ENCODE measurements at places on chromosomes 5 and 9.

DNA sequence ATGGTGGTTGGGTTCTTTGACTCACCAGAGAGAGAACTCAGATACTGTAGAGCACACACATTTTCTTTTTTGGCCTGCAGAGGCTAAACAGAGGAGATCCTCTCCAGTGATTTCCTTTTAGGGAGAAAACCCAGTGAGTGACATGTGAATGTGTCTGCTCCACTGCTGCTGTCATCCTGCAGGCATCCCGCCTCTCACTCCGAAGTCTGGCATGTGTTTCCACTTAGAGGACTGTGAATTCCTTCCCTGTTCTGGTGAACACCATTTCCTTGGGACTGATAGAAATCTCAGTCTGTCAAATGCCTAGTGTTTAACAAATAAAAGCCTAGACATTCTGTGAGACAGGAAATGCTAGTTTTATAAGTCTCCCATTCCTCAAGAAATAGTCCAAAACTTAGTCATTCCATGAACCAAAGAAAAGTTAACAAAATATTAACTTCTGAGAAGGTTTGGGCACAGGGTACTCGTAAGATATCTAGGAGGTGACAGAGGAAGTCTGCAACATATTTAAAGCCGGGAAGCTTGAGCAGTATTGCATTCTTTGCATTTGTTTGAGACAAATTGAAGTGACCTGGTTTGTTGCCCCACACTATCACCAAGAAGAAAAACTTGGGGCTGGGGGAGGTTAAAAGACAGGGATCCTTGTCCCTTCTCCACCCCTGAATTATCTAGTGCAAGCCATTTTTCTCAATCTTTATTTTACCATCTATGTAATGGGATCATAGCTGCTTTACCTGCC is 74.9 kb upstream of the NIPAL4 start:
- DNase-seq = no peak

DNA sequence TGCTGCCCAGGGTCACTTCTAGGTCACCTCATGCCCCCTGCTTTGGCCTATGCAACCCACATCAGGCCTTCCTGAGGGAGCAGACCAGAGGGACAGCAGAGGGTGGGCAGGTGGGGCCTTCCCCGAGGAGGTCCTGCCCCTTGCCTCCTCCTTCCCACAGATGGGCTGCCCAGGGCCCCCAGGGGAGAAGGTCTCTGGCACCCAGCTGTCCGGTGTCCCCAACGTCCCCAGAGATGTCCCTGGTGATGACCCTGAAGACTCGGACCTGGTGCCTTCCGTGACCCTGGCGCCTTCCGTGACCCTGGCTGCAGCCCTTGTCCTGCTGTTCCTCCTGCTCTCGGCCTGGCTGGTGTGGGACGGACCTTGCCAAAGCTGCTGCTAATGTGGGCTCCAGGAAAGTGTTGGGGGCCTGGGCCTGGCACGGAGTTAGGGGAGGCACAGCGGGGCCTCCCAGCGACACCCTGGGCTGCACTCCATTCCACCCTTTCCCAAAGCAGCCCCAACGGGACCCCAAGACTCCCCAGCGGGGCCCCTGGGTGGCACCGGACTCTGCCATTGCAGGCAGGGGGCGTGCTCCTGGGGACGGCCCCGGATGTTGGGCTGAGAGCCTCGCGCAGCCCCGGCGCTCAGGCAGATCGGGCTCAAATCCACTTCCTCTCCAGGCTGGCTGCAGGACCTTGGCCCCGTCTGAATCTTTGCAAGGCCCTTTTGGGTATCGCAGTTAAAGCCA is 6.8 kb upstream of the SLC2A6 start:
- no peak for DNase-seq

DNA sequence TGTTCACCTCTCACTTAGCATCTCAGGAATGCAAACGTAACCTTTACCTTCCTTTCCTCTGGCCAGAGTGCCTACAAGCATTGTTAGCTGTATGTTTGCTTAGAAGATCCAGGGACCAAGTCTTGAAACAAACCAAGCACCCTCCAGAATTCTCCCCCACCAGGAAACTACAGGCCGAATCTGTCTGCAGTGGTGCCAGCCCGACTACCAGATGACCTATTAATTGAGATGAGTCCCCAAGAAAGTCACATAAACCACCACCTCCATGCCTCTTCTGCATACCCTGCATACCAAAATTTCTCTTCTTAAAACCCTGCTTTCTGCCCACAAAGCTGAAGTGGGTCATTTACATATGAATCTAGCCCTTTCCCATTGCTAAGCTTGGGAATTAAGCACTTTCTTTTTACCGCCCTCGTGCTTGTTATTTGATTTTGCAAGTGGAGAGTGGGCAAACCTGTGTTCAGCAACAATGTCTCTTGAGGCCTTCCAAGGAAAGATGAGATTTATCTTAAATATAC is 1239.1 kb downstream of the CDH12 start:
- DNase-seq = no peak

GRCh38 chr9:78806492-78807160 is 509.7 kb downstream of the PSAT1 start:
- DNase-seq = no peak

- no peak for DNase-seq
Observed at GRCh38 chr9:79670269-79670961, 98.7 kb downstream of the TLE4 start.

DNA sequence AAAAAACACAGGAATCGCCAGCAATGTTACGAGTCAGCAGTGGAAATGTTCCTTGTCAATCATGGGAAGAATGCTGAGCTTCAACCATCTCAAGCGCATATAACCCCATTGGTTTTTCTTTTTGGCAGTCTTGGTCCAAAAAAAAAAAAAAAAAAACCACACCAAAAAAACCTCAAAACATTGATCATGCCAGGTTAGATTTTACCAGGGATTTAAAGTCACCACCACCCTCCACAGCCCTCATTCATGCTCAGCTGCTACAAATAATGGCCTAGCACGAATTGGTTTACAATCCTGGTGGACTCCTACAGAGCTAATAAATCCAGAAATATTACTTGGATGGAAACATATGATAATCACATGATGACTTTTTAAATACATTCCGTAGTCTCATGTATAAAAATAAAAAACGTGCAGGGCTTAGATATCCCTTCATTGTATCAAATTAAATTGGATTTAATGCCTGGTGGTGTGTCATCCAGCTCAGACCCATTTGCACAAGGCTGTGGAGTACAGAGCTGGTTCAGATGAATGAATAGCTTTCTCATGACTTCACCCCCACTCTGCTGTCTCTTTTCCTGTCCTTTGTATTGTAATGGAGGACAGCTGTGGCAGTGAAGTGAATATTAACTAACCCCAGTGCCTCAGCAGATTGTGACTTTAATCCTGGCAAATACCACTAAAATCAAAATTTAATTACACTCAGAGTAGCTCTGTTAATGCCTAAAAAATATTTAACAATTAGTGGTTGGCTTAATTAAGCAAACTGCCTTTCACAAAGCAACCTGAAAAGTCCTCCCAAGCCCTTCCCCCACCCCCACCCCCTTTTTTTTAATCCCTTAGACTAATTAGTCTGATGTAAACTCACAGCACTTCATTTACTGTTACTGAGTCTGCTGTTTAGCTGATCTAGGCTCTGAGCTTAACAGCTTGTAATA is 626.5 kb upstream of the ZNF608 start:
- DNase-seq = no peak

- no peak for DNase-seq
Observed at GRCh38 chr5:66144834-66145390, 812 bp downstream of the SREK1 start.

DNA sequence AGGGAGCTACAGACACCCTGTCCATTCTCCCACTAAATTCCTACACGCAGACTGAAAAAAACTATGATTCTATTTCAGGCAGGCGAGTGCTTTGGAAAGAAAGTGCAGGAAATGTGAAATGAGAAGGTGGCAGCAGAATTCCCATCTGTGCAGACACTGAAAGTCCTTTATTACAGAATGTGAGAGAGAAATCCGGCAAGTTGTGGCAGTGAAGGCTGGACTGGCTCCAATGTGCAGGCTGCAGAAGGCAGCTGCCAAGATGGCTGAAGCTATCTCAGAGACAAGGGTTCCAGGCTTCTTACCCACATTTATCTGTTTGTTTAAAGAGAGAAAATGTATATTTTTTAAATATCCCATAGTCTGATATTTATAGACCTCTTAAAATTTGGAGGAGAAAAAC is 161.8 kb upstream of the VLDLR start:
- DNase-seq = no peak

All from stimulated activated CD8-positive, alpha-beta memory T cell treated with anti-CD3 and anti-CD28 coated beads, Interleukin-7, amount 100 ng/mL, for 4 hours (primary cell).